G401 (cell line): ENCODE measurements at places on chromosomes 13 and 19. TPM values are rescaled to one million over a fixed set of nuclear protein-coding genes. Genes with fewer than 3 reads are reported as not detected.

Gene DPRX
- total RNA-seq: not detected in 2 replicates

Gene PRR19
- total RNA-seq: 1.8 and 2.1 TPM in 2 replicates

- no peak for DNase-seq
Measured at GRCh38 chr13:49616676-49617065, 11.6 kb upstream of the ARL11 start.

Gene ZNF154
- total RNA-seq: not detected in 2 replicates

GRCh38 chr19:19485161-19485997, 30.0 kb downstream of the TSSK6 start:
- DNase-seq: no peak

GRCh38 chr19:39248806-39249205, at the start of gene IFNL4:
TSS of gene IFNL4 (minus strand) at chr19:39248856.
- no peak for DNase-seq

DNA sequence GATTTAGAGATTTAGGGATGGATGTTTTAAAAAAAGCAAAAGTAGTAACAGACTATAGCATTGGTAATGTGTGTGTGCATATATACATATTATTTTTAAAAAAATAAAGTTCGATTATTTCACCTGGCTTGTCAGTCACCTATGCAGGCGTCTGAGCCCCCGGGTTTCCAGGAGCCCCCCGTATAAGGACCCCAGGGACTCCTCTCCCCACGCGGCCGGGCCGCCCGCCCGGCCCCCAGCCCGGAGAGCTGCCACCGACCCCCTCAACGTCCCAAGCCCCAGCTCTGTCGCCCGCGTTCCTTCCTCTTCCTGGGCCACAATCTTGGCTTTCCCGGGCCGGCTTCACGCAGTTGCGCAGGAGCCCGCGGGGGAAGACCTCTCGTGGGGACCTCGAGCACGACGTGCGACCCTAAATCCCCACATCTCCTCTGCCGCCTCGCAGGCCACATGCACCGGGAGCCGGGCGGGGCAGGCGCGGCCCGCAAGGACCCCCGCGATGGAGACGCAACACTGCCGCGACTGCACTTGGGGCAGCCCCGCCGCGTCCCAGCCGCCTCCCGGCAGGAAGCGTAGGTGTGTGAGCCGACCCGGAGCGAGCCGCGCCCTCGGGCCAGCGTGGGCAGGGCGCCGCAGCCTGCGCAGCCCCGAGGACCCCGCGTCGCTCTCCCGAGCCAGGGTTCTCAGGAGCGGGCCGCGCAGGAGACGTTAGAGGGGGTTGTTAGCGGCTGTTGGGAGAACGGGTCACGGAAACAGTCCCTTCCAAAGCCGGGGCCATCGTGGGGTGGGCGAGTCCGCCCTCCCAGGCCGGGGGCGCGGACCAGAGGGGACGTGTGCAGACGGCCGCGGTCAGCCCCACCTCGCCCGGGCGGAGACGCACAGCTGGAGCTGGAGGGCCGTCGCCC, 840 bp upstream of the CCNA1 start:
- DNase-seq: no peak

- peak; percentile 27 for DNase-seq
Measured at GRCh38 chr13:32530841-32531253, 7.7 kb downstream of the N4BP2L2 start.

Gene F7
- not detected in 2 replicates for total RNA-seq

GRCh38 chr13:72650051-72650700, 77.3 kb downstream of the MZT1 start:
- DNase-seq: no peak

Gene SPPL2B
- total RNA-seq: 31.6 and 36.5 TPM in 2 replicates

DNA sequence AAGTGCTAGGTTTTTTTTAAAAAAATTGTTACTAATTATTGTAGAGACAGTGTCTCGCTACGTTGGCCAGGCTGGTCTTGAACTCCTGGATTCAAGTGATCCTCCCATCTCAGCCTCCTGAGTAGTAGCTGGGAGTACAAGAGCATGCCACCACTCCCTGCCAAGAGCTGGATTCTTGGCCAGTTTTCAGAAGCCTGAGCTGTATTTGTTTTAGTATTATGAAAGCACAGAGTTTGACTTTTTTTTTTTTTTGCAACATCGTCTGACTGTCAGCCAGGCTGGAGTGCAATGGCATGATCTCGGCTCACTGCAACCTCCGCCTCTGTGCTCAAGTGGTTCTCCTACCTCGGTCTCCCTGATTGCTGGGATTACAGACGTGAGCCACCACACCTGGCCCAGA, 7.0 kb downstream of the ARMC6 start:
- no peak for DNase-seq

Gene ZNF229
- 0.80 and 1.0 TPM in 2 replicates for total RNA-seq

Gene IRS2
- 0.14 TPM in 1 of 2 replicates, not detected in the other for total RNA-seq

Gene NLRP5
- total RNA-seq: not detected in 2 replicates

DNA sequence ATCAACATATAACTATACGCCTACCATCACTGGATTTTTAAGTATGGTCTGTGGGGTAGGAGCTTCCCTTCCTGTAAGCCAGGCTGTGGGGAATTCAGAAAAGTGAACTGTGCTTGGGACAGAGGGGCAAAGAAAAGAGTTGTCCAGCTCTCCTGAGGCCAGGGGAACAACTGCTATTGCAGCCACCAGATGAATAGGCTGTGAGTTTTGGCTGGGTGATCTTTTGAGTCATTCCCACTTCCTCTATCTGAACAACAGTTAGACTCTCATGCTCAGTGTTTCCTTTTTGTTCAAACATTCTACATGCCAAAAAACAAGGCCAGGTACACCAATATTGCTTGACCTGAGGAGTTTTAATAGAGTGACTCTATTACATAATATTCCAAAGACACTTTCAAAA, 426.2 kb upstream of the DACH1 start:
- no peak for DNase-seq

- no peak for DNase-seq
Measured at GRCh38 chr19:47448360-47448727, 23.3 kb downstream of the SLC8A2 start.

DNA sequence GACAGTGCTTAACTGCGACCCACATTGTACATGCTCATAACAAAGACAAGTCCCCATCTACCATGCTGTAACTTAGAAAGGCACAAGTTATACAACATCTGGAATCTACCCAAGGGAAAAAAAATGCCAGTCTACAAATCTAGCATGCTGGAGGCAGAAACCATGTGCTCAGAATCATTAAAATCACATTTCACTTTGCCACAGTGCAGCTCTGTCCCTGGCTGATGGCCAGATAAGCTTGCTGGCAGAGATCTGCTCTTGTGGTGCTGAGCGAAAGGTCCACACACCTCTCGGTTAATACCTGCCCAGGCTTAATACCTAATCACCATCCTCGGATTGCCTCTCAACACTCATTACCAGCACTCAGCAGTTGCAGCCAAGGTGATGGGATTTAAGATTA, 74.1 kb upstream of the UQCRFS1 start:
- DNase-seq: peak; percentile 74

Gene ZNF667
- 9.2 and 28.3 TPM in 2 replicates for total RNA-seq

Gene CBARP
- 3.6 and 5.6 TPM in 2 replicates for total RNA-seq

- no peak for DNase-seq
Measured at GRCh38 chr13:30163441-30163840, 143.9 kb downstream of the KATNAL1 start.

GRCh38 chr19:47475465-47475864, 3.8 kb upstream of the SLC8A2 start:
- DNase-seq: no peak

DNA sequence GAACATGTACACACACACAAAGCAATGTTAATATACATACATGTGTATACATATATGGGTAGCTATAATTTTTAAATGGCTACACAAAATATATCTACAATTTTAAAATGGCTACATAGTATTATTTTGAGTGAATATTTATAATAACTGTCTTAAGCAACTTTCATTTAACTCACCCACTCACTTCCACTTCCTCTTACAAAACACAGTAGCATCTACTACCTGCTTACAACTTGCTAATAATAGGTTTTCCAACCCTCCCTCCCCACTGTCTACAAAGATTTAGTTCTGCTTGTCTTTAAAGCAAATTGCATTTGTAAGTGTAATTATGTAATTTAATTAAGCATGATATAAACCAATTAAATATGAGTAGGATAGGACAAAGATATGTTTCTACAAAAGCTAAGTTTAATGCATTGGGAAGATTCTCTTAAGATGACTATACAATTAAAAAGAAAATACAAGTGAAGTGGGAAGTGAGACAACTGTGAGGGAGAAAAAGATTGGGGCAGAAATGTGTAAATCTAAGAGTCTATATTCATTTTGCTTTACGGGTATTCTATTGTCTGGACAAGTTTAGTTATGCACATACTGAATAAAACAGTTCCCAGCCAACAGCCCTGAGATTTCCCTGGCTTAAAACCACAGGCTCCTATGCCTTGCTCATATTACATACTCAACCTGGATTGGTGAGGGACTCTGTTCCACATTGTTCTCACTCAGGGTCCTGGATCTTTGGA, 583.1 kb downstream of the EFNB2 start:
- no peak for DNase-seq

DNA sequence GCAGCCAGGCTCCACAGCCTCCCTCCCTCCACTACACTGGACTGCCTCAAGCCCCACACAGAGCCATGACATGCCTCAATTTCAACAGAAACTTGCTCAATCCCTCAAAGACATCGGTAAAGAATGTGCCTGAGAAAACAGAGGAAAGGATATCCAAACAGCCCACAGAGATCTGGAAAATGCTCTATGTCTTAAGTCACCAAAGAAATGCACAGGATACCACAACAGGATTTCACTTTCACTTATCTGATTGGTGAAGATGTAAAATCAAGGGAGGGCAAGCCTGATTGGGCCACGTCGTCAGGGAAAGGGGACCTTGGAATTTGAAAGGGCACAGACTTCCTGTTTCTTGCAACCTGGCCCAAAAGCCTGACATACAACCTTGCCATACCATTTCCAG, 14.2 kb downstream of the CACNA1A start:
- DNase-seq: peak; percentile 38

DNA sequence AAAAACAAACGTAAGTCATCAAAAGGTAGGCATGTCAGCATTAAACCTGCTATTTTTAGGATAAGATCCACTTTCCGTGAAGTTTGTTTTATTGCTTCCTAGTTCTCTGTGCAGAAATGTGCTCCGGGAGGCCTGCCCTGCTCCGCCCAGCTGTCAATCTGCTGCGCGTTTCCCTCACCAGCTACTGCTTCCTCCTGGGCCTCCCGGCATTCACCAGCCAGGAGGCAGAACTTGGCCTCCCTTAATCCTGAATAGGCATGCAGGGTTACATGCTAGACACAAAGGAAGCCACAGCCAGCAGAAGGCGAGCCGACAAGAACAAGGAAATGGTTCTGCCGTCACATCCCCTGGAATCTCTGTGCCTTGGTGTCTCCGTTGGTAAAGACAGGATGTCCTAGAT, 386.2 kb downstream of the IRS2 start:
- peak; percentile 47 for DNase-seq

Gene CEACAM16
- total RNA-seq: not detected in 2 replicates

DNA sequence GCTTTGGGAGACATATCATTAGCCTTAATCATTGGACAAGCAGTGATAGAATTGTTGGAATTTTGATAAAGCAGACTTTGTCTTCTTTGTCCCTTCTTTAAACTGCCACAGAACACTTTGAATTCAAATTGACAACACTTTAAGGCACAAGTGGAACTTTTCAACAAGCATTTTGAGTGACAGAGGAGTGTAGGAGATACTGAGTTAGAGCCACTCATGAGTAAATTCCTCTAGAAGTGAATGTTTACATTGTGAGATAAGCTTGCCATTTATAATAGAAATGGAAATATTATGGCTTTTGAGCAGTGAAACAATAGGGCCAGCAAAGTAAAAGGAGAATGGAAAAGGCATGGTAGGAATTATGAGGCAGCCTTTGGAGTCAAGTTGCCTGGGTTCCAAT, 515.8 kb downstream of the SLITRK6 start:
- DNase-seq: no peak

- no peak for DNase-seq
Measured at GRCh38 chr13:113875429-113875815, 11.5 kb upstream of the GAS6 start.

GRCh38 chr13:73107481-73107880, 48.7 kb downstream of the KLF5 start:
- DNase-seq: no peak

Gene COX6B1
- 284 and 429 TPM in 2 replicates for total RNA-seq

- no peak for DNase-seq
Measured at GRCh38 chr13:60162096-60162495, 1.6 kb downstream of the DIAPH3 start.

Gene NXNL1
- total RNA-seq: not detected in 2 replicates

DNA sequence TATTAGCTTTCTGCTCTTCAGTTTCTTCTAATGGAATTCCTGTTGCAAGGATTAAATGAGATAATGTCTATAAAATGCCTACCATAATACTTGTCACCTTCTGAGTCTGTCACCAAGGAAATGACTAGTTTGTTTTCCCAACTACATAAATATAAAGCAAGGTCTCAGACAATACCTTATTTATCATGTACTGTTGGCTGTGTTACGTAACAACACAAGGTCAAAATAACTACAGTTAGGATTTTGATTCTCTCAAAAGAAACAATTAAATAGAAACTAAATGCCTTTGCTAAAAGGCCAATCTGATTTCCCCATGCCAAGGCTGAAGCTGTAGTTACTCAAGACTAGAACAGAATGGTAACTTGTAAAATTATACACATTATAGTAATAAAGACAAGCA, 134.5 kb downstream of the PCDH9 start:
- DNase-seq: no peak

Gene SLC27A1
- total RNA-seq: 9.5 and 10.3 TPM in 2 replicates

DNA sequence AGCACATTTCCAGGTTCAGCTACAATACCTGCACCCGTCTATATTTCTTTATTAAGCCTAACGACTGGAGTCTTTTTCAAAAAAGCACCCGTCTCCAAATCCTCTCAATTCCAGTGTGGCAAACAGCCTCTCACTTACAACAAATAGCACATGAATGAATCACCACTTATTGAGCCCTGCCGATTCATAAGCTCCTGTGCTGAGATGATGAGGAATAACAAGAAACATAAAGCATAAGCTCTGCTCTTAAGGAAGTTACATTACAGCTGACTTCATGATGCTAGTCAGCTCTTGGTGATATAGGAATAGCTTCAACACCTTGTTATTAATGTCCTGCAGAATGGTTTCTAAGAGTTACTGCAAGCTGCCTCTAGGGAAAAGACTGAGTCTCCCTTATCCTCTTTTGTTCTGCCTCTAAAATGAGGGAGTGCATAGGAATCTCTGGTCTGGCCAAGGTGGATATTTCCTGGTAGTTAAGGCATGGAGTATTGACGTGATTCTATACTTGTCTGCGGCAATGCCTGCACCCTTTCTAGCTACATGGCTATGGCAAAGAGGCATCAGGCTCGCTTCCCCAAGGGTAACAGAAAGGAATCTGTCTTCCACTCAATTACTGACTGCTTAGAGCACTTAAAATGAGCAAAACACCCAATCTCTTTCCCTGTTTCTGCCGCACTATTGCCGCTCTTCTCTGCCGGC, 195.7 kb downstream of the KLF12 start:
- DNase-seq: no peak

GRCh38 chr13:36736119-36736726, 62.4 kb downstream of the SERTM1 start:
- DNase-seq: peak; percentile 65

- DNase-seq: no peak
Measured at GRCh38 chr13:39130301-39130700, 92.0 kb downstream of the NHLRC3 start.

- no peak for DNase-seq
Measured at GRCh38 chr13:74073274-74073673, 60.9 kb downstream of the KLF12 start.

Gene FFAR1
- not detected in 2 replicates for total RNA-seq
